Stimulated activated CD4-positive, alpha-beta T cell treated with anti-CD3 and anti-CD28 coated beads, Interleukin-4, amount 100 ng/mL, for 1 hour (primary cell): ENCODE measurements at places on chromosomes 7 and 10.

DNA sequence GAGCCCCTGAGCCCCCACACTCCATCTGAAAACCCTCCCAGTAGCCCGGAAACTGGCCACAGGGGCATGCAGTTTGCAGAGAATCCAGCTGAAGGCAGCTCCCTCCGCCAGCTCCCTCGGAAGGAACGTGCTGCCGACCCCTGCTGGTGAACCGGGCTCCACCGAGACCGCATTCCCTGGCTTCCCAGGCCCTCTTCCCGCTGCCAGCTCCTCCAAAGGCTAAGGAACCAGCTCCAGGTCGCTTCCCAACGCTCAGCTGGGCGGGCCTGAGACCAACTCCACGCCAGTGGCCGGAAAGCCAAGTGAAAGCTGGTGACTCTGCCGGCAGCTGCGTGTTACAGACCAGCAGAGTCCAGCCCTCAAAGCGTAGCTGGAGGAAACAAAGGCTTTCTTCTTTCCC lies 35.8 kb downstream of the GPER1 start:
- no peak for DNase-seq

- DNase-seq: no peak
Measured at GRCh38 chr7:89618274-89618673, 536.0 kb upstream of the STEAP1 start.

GRCh38 chr10:30828680-30829079 lies 199.1 kb upstream of the LYZL2 start:
- DNase-seq: no peak

DNA sequence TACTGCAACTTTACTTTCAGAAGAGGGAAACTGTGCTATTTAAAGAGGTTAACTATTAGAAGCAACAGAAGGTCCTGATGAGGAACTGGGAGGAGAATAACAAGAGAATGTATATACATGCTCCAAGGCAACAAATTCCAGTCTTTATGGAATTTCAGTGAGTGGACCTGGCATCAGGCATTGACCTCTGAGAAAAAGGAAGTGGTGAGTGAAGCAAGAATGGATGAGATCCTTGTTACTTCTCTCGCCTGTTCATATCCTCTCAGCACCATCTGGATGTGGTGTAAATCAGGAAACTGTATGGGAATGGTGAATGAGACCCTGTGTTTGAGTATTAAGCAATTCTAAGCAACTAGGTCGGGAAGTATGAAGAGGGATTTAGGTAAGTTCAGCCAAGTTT lies 30.3 kb upstream of the KBTBD2 start:
- no peak for DNase-seq

- no peak for DNase-seq
Measured at GRCh38 chr10:30587522-30588031, 42.0 kb downstream of the LYZL2 start.

DNA sequence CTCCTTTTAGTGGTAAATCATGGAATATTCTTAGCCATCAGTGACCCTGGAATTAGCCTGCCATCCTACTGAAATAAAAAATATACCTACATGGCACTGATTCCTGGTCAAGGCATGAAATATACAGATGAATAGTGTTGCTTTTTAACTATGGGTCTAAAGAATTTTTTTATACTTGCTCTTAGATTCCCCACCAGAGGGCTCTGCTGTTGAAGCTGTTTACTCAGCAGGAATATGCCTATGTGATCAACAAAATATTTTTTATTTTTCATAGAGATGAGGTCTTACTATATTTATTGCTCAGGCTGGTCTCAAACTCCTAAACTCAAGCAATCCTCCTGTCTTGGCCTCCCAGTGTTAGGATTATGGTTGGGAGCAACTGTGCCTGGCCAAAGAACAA lies 13.5 kb downstream of the ZC3HC1 start:
- DNase-seq: no peak
